Right ventricle myocardium superior (tissue), 1 donor: ENCODE measurements at places on chromosomes 2 and 18. TPM values are rescaled to one million over a fixed set of nuclear protein-coding genes. Genes with fewer than 3 reads are reported as not detected.

DNA sequence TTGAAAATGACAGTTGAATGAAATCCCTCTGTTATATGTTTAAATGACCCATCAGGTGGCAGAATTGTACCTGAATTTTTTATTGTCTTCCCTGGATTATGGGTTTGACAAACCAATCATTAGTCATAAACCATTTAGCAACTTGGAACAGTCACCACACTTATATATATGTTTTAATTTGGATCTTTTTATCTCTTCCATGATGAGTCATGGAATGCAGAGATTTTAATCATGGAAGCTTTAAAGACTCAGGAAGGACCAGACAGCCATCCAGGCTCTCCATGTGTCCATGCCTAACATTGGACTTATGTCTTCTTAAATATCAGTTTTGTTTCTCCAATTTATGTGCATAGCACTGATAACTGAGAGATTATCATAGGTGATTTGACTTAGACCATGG, 188.3 kb upstream of the ZSWIM2 start:
- DNase-seq, result no peak

Gene TUBA3E
- total RNA-seq, result 69.5 TPM

- no peak for DNase-seq
Measured at GRCh38 chr2:134134827-134135226, 119.0 kb upstream of the MGAT5 start.

GRCh38 chr18:63887424-63887823, at the start of gene SERPINB2:
Gene SERPINB2, plus strand, starts transcription at chr18:63887705. Its CDS starts 3,740 bp downstream, at chr18:63891445.
- DNase-seq, result no peak

GRCh38 chr18:44067186-44067585, 613.5 kb upstream of the SETBP1 start:
- DNase-seq, result no peak

DNA sequence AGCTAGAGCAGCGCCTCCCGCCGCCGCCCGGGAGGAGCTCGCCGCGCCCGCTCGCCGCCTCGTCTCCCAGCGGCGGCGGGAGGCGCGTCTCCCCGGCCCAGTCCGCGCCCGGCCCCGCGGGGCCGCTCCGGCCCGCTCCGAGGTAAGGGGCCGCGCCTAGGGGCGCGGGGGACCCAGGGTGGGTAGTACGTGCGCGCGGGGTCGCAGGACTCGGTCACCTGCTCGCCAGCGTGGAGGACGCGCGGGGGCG, 259 bp downstream of the NPAS2 start:
- no peak for DNase-seq
